Stimulated activated CD8-positive, alpha-beta memory T cell treated with anti-CD3 and anti-CD28 coated beads, Interleukin-4, amount 100 ng/mL, for 24 hours (primary cell): ENCODE measurements at places on chromosomes 5 and 9.

- DNase-seq: no peak
Observed at GRCh38 chr9:110746211-110746930, 77.8 kb downstream of the MUSK start.

DNA sequence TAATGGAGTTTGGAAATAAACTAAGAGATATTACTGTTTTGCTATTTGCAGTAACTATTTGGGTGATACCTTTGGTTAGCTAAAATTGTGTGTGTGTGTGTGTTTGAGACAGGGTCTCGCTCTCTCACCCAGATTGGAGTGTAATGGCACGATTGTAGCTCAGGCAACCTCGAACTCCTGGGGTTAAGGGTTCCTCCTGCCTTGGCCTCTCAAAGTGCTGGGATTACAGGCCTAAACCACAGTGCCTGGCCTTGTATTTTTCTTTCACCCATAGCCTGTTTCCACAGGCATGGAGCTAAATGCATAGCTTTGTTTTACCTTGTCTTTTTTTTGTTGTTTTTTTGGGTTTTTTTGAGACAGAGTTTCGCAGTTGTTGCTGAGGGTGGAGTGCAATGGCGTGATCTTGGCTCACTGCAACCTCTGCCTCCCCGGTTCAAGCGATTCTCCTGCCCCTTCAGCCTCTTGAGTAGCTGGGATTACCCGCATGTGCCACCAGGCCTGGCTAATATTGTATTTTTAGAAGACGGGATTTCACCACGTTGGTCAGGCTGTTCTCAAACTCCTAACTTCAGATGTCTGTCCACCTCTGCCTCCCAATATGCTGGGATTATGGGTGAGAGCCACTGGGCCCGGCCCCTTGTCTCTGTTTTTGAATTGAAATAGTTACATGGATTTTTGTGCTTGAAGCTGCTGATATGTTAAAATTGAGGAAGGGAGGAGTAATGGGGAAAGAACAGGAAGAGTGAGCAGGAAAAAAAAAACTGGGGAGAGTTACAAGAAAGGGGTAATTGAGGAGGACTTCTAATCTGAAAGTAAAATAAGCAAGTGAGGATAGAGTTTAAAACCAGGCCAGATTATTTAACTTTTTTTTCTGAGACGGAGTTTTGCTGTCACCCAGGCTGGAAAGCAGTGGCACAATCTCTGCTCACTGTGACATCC, 5.7 kb downstream of the GPBP1 start:
- no peak for DNase-seq

DNA sequence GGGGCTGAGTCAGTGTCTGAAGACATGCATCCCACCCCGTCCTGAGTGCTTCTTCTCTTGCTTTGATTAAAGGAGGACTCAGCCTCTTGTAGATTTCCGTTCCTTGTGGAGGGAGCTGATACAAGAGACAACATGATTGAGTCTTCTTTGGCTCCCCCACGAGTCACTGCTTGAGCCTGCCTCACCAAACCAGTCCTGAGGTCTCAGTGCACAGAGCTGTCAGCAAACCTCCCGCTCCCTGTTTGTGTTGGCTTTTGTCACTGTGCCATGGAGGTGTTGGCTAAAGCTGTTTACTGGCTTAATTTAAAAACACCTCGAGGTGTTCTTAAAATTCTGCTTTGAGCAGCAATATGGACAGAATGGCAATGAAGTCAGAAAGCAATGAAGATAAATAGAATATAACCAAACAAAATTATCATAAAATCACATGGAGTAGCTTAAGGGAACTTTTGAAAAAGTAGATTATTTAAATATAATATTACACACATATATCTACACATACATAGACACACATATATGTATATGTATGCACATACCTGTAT, 234.1 kb upstream of the ANKRD55 start:
- DNase-seq: no peak

DNA sequence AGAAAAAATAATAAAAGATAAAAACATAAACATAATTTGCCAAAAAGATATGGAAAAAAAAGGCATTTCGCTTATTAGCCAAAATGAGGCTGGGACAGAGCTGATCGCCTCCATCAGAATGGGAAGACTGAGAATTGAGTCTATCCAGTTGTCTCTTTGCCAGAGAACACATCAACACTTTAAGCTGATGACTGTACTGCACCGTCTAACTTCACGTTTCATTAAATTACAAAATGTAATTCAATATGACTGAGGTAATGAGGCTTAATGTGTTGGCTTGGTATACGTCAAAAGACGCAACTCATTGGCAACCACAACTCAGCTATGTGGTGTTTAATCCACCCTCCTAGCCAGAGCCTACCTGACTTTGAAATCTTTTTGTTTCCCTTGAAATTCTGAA, 462.7 kb upstream of the CD180 start:
- no peak for DNase-seq

GRCh38 chr5:44183753-44184152, 205.5 kb downstream of the FGF10 start:
- no peak for DNase-seq

DNA sequence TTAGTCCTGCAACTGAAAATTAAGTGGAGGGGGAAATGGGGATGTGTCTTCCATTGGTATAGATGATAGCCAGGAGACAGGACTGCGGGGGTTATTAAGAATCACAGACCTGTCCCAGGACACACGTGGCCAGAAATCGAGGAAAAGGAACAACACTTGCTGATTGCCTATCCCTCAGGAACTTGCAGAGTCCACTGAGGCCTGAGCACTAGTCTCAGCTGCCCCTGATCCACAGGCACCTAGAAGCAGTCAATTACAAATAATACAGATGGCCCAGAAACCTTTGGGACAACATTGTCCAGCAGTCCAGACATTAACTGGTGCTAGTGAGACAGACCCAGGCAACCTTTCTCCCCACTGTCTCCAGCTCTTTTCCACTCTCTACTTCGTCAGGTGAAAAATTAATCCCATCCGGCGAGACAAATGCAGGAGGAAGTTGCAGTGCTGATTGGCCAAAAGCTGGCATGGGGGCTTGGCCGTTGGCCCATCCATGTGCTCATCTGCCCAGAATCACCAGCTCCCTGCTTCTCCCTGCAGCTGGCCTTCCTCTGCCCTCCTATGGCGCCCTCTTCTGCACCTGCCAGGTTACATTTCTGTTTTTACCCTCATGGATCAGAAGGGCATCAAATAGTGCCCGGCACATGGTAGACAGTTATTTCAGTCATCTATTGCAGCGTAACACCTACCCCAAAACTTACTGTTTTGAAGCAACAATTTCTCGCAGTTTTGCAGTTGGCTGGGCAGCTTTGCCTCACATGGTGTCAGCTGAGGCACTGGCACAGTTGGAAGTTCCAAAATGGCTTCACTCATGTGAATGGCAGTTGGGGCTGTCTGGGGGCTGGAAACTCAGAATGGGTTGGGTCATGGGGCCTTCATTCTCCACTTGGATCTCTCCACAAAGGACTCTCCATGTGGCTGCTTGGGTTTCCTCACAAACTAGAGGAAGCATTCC, 3.6 kb upstream of the B4GALT1 start:
- DNase-seq: no peak

- no peak for DNase-seq
Observed at GRCh38 chr5:54658010-54658409, 140.5 kb downstream of the SNX18 start.

GRCh38 chr9:120257483-120257882, 322.5 kb downstream of the CDK5RAP2 start:
- no peak for DNase-seq

- DNase-seq: no peak
Observed at GRCh38 chr9:33750839-33751339, 44.5 kb upstream of the PRSS3 start.

- DNase-seq: no peak
Observed at GRCh38 chr5:111259636-111260035, 35.5 kb downstream of the CAMK4 start.

- DNase-seq: no peak
Observed at GRCh38 chr5:8844206-8844605, 701.7 kb downstream of the SEMA5A start.

DNA sequence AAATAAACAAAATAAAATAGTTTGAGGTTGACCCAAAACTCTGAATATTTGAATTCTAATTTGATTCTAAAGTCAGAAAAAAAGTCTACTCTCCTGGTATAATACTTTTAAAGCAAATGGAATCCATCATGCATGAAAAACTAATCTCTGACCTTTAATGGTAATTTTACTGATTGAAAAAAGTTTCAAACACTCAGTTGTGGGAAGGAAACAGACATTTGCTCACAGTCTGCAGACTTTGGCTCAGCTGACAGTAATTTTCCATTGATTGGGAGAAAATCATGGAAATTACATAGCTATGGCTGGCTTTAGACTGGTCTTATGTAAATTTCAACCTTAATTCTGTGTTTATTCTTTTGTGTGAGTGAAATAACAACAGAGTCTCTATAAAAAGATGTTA, 574.3 kb downstream of the PDE4D start:
- DNase-seq: no peak

- DNase-seq: no peak
Observed at GRCh38 chr9:36800455-36800854, 227.8 kb downstream of the MELK start.

GRCh38 chr5:102720969-102721368, 34.1 kb upstream of the PAM start:
- DNase-seq: no peak

DNA sequence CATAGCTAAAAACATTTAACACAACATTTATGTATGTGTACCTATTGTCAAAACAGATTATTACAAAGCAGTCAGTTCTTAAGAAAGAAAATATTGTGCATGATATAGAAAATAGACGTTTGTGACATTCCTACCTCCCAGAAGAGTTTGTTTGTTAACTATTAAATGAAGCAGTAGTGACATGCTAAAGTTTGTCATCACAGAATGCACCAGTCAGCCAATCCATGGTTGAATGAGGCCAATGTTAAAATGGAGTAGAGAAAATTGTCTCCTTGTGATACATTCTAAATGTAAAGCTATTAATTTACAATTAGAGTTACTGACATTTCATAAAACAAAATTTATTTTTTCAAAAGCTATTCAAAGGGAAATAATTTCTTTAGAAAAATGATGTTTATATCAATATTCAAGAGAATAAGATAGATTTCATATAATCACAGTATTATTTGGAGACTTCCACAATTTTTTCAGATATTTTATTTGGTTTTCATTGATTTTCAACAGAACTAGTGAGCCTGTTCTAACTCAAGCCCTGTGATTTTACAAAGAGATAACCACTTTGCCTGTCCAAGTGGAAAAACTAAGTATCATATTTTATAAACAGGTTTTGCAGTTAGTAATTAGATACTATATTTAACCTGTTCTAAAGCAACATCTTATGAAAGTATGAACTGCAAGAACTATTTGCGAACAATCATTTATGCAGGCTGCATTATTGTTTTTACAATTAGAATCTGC, 176.8 kb downstream of the ISL1 start:
- DNase-seq: no peak

GRCh38 chr9:130480673-130481072, 35.9 kb downstream of the ASS1 start:
- no peak for DNase-seq

- DNase-seq: no peak
Observed at GRCh38 chr5:1366514-1366913, 21.6 kb upstream of the CLPTM1L start.

GRCh38 chr5:139912158-139912557, 116.5 kb downstream of the PSD2 start:
- DNase-seq: no peak

DNA sequence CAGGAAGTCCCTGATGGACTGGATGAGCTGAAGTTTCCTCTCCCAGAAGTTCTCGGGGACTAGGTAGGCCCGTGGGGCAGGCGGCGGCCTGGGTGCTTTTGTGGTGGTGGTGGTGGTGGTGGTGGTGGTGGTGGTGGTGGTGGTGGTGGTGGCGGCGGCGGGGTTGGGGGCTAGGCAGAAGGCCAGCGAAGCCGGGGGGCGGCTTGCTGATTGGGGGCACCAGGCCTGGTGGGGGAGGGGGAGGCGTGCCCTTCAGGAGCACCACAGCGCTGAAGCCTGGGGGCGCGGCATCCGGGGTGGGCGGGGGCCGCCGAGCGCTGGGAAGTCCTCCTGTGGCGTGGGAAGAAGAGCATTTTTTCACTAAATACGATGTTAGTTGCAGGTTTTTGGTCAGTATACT, 26.9 kb downstream of the SPATA31C1 start:
- DNase-seq: no peak

GRCh38 chr9:98883276-98883675, 60.4 kb upstream of the COL15A1 start:
- no peak for DNase-seq

- DNase-seq: no peak
Observed at GRCh38 chr9:1709347-1709746, 305.8 kb upstream of the SMARCA2 start.

GRCh38 chr9:85079349-85079748, 409.8 kb downstream of the NTRK2 start:
- DNase-seq: no peak

DNA sequence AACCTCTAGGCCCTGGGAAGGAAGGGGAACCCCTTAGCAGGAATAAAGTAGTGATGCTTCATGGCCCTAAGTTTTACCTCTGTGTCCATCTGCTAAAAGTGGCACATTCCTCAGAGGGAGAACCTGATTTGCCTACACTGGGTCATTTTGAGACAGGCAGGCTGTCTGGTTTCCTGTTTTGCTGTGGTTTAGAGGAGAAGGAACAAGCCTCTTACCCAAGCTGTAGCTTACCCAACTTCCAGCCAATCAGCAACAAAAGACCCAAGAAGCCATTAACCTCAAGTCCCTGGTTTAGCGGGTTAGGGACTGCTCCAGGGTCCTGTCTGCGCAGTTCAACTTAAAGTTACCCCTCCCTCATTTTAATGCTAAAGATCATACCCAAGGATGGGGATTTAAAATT, 411.0 kb downstream of the MAT2B start:
- DNase-seq: no peak

- DNase-seq: no peak
Observed at GRCh38 chr5:6516823-6517222, 68.2 kb downstream of the UBE2QL1 start.

GRCh38 chr5:79567926-79568549, 44.2 kb upstream of the TENT2 start:
- no peak for DNase-seq

- DNase-seq: no peak
Observed at GRCh38 chr5:76808141-76808691, 10.6 kb upstream of the F2RL1 start.

GRCh38 chr9:136646827-136647711, 15.6 kb upstream of the EGFL7 start:
- no peak for DNase-seq

GRCh38 chr5:40615586-40616170, 64.0 kb upstream of the PTGER4 start:
- no peak for DNase-seq

- no peak for DNase-seq
Observed at GRCh38 chr9:85645909-85646627, 95.7 kb downstream of the AGTPBP1 start.

DNA sequence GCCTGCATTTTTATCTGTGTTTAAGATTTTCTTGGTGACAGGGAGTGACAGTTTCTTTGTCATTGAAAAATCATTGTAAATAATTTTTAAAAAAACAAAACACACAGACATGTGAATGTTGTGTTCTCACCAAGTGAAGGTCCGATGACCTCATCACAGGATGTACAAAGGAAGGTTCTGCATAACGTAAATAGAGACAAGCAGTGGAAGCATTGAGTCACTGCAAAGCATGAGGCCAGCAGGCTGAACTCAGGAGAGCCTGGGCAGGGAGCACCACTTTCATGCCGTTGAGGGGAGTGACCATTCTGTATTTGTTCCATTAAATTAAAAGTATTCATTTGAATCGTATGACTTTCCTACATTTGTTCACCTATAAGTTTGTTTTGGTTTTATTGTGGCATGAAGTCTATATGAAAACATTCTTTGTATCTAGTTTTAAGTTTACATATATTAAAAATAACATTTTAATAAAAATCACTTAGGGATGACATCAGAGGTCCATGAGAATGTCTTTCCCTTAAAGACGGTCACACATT, 70.4 kb upstream of the TLE1 start:
- no peak for DNase-seq

GRCh38 chr9:33112094-33112493, 35.6 kb upstream of the SMU1 start:
- DNase-seq: no peak
